ENCODE measurements at places on chromosomes 7 and 10.

- DNase-seq: no peak
Observed at GRCh38 chr7:7617550-7617949, 23.0 kb upstream of the UMAD1 start.

GRCh38 chr10:86661161-86662025 is 6.9 kb upstream of the LDB3 start:
- no peak for DNase-seq

DNA sequence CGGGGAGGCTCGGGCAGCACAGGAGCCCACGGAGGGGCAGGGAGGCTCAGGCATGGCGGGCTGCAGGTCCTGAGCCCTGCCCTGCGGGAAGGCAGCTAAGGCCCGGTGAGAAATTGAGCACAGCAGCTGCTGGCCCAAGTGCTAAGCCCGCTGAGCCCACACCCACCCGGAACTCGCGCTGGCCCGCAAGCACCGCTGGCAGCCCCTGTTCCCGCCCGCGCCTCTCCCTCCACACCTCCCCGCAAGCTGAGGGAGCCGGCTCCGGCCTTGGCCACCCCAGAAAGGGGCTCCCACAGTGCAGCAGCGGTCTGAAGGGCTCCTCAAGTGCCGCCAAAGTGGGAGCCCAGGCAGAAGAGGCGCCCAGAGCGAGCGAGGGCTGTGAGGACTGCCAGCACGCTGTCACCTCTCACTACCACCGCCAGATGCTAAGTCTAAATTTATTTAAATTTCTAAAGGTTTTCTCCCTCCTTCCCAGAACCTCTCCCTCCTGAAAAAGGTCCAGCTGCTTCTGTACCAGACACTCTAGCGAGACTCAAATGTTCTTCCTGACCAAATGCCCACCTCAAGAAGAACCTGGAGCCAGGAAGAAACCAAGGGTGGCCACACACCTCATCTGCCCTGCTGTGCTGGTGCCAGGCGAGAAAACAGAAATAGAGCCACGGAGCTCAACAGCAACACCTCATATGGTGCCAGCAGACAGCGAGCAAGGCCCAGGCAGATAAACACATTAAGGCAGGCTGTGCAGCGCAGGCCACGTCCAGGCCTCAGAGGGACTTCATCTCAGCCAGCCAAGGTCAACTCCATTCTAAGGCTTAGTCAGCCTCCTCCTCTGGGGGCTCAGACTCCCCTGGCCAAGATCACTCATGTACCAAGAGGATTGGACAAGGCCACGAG is 47.0 kb downstream of the KCNMA1 start:
- no peak for DNase-seq

- DNase-seq: no peak
Observed at GRCh38 chr7:116499168-116500077, at the start of gene CAV2. CAV2 (plus strand) TSS chr7:116499738; CDS start chr7:116499782, 44 bp downstream.

DNA sequence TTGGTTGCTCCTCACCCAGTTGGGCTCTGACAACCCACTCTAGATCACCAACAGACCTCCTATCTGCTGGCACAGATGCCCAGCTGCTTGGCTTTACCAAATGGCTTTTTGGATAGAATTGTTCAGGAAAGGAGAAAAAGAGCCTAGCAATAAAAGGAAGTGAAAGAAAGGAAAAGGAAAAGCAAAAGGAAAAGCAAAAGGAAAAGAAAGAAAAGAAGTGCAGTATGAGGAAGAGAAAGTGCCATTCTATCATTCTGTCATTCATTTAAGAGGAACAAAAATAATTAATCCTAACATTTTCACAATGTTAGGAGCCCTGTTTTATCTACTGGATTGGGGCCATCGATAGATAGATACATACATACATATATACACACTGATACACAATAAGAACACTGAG is 353.6 kb downstream of the THSD7A start:
- DNase-seq: no peak

DNA sequence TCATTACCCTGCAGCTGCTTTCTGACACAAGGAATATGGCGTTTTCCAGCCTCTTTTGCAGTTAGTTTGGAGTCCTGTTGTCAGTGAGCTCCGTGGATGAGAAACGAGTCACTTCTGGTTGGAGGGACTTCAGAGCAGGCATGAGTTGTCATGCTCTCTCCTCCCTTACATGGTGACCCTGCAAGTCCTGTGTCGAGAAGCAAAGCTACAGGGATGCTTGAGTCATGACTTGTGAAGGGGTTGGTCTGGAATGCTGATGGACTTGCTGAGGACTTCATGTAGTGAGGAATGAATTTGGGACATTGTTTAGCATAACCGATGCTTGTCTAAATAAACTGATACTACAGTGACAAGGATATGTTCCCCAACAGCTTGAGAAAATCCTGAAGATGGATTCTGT is 108.8 kb downstream of the ADCYAP1R1 start:
- no peak for DNase-seq

DNA sequence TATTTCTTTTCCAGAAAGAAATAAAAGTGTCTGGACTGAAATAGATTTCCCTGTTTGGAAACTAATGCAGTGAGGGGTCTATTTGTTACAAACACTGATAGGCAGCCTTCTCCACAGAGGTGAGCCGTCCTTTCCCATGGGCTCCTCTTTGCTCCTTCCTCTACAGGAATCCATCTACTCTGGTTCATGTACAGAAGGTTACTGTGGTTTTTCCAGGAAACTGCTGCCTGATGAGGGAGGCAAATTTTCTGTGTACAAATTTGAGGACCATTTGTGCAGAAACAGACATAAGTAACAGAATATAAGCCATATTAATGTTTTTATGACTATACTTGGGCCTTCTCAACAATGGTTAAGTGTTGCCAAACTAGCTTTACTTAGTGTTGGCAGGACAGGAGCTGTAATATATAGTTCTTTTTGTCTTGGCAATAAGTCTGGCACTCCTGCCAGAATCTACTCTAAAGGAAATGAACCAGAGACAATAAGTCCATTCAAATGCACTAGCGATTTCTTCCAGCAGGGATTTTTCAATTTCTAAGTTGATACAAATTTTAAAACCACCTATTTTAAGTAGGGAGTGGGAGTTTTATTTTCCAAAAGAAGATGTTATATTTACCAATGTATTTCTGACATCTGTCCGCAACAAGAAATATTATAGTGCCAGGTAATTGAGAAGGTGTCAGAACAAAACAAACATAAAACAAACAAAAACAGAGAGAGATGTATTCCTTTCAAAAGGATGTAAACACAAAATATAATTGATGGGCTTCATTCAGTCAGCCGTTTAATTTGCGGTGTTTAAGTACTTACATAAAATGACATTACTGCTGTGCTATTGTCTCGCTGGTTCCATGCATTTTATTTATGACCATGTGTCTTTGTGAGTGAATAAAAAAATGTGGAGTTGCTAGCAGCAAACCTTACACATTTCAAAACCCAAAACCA is 91.0 kb upstream of the NFE2L3 start:
- no peak for DNase-seq

- no peak for DNase-seq
Observed at GRCh38 chr7:70212281-70212680, 614.0 kb downstream of the AUTS2 start.

GRCh38 chr7:117047496-117047895 is 94.2 kb downstream of the ST7 start:
- no peak for DNase-seq

- no peak for DNase-seq
Observed at GRCh38 chr10:117462816-117463544, 79.6 kb upstream of the EMX2 start.

DNA sequence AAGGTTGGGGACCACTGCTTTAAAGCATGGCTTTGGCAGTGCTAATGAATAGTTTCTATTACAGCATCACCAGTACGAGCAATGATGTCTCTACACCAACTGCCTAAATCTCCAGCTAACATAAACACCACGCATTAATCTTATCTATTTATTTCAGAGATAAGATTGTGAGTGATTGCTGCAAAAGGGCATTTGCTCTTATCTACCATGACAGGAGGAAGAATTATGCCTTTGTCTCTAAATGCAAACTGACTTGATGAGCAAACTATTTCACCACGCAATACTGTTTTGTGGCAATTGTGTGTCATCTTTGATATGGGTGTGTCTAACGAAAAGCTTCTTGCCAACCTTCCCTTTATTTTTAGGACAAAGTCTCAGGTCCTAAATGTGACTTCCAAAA is 684.9 kb downstream of the SORCS1 start:
- no peak for DNase-seq

DNA sequence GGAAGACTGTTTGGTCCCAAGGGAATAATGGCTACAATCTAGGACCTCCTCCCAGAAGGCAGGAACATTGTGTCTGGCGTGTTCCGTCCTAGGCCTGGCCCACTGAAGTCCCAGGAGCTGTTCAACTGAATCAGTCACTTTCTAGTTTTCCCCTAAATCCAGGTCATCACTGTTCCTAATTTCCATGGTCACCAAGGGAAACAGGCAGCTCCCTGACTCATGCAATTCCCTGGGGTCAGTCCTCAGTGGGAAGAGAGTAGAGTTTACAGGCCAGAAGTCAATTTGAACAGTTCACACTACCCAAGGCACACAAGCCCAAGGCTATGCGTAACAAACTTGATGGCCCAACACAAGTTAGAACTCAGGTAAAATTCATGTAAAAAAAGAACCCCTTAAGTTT is 44.0 kb downstream of the CREB3L2 start:
- DNase-seq: no peak

All from HS-27A (cell line).